ENCODE measurements at places on chromosomes 3 and 15.

GRCh38 chr15:66622591-66623022 lies 56.8 kb upstream of the LCTL start:
- no peak for DNase-seq

GRCh38 chr3:34183114-34183513 lies 384.7 kb downstream of the PDCD6IP start:
- DNase-seq: no peak

GRCh38 chr15:67884514-67885174 lies 44.8 kb upstream of the RNU6-1 start:
- no peak for DNase-seq

GRCh38 chr3:56048946-56049345 lies 419.3 kb downstream of the ERC2 start:
- no peak for DNase-seq

DNA sequence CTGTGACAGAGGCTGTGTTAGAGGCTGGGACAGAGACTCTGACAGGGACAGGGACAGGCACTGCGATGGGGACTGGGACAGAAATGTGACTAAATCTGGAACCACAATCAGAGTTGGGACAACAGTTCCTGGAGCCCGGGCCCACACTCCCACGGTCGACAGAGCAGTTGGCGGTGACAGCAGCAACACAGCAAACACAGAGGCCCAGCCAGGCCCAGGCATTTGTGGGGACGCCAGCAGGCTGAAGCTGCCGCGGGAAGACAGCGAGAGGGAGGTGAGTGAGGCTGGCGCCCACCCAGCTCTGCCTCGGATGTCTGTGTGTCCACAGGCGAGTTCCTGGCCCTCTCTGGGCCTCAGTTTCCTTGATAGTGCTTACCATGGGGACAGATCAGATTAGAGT lies 9.3 kb upstream of the HCN4 start:
- DNase-seq: no peak

- no peak for DNase-seq
Measured at GRCh38 chr3:76024640-76025039, 239.3 kb upstream of the ZNF717 start.

DNA sequence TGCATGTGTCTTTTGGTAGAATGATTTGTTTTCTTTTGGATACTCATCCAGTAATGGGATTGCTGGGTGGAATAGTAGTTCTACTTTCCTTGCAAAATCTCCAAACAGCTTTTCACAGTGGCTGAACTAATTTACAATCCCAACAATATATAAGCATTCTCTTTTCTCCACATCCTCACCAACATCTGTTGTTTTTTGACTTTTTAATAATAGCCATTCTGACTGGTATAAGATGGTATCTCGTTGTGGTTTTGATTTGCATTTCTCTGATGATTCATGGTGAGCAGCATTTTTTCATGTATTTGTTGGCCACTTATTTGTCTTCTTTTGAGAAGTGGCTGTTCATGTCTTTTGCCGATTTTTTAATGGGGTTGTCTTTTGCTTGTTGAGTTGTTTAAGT lies 55.8 kb downstream of the ST8SIA2 start:
- no peak for DNase-seq

GRCh38 chr3:29977360-29977759 lies 629.0 kb upstream of the TGFBR2 start:
- no peak for DNase-seq

DNA sequence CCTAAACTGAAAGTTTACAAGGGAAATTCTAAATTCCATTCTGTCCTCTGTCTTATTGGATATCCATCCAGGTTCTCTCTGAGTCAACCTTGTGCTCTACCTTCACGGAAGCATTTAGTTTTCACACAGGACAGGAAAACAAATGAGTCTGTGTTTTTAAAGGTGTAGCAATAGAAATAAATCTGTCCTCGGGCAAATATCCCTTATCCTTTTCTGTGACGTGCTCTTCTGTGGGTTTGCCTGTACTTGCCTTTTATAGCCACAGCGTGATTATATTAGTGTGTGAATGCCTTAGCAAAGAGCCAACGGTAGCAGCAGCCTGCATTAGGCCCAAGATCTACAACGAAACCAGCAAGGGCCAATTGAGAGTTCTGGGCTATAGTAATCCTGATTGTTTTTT lies 127.2 kb upstream of the PLSCR5 start:
- no peak for DNase-seq

GRCh38 chr3:120052225-120052624 lies 42.0 kb downstream of the GSK3B start:
- no peak for DNase-seq

- no peak for DNase-seq
Measured at GRCh38 chr3:58585994-58586393, 8.8 kb upstream of the FAM107A start.

GRCh38 chr15:81183439-81183775 lies 13.3 kb upstream of the IL16 start:
- no peak for DNase-seq

- no peak for DNase-seq
Measured at GRCh38 chr3:99909714-99910495, 92.2 kb downstream of the CMSS1 start.

DNA sequence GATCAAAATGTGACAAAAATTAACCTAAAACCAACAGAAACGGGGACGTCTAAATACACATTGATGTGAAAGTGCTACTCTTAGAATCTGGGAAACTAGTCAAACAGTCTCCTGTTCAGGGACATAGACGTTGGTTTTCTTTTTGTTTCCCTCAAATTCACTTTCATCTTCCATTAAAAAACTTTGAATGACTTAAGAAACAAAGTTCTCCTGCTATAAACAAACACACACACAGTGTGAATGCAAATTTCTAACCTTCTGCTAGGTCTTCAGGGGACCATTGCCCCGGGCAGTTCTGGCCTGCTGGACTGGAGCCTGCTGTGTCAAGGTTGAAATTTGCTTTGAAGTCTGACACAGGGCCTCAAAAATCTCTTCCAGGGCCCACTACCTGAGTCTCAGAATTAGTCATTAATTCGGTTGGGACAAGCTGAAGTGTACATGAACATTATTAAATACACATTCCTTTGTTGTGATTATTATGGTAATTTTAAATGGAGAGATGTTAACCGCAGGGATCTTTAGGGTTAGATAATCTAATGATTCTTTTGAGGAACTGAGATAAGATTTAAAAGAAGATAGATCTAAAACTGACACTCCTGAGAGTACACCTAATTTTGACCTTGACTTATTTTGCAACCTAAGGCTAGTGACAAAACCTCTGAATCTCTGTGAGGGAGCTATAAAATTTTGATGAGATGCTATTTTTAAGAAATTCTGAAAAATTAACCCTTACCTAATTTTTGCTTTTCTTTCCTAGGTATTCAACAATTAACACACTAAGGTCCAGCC lies 1260.4 kb downstream of the ROBO1 start:
- DNase-seq: no peak

DNA sequence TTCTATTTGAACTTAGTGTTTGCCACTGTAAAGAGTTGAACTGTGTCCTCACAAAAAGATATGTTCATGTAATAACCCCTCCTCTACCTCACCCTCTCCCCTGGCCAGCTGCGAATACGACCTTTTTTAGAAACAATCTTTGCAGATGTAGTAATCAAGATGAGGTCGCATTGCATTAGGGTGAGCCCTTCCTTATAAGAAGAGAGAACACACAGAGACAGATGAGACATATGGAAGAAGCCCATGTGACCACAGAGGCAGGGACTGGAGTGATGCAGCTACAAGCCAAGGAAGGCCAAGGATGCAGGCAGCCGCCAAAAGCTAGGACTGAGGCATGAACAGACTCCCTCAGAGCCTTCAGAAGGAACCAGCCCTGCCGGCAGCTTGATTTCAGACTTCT lies 27.6 kb downstream of the GPR176 start:
- no peak for DNase-seq

DNA sequence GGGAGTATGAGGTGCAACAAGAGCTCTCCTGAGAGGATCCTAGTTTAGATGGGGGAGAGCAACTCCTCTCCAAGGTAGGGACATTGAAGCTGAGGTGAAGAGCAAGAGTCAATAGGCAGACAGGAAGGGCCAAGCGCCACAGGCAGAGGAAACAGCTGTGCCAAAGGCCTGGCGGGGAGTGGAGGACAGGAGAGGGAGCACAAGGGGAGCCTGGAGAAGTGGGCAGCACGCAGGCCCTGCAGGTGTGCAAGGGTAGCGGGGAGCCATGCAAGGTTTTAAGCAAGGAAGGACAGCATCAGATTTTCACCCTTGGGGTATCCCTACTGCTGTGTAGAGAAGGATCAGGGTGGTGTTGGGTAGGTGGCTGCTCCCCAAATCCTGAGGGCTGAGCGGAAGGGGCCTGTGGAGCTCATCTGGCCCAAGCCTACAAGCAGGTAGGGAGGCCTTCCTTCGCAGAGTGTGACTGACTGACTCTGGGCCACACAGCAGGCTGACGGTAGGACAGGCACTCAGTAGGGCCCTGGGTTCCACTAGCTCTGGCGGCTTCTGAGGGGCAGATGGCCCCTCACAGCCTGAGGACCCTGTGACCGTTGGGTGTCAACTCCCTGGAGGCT lies 13.3 kb downstream of the CHST13 start:
- no peak for DNase-seq
